Cardiac fibroblast (primary cell): ENCODE measurements at places on chromosomes 13 and 19.

DNA sequence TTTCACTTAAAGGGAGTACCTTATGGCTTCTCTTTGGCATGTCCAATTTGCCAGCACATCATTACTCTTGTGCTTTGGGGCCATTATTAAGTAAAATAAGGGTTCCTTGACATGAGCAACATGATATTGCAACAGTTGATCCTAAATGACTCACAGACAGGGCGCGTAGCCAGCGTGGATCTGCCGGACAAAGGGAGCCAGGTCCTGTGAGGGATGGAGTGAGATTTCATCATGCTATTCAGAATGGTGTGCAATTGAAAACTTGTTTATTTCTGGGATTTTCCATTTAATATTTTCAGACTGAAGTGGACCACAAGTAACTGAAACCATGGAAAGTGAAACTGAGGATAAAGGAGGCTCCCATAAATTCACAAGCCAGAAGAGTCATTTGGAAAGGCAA is 48.6 kb upstream of the WASF3 start:
- DNase-seq, result peak; percentile 98

GRCh38 chr19:14114854-14115253 is 2.7 kb downstream of the PRKACA start:
- DNase-seq, result peak; percentile 40

DNA sequence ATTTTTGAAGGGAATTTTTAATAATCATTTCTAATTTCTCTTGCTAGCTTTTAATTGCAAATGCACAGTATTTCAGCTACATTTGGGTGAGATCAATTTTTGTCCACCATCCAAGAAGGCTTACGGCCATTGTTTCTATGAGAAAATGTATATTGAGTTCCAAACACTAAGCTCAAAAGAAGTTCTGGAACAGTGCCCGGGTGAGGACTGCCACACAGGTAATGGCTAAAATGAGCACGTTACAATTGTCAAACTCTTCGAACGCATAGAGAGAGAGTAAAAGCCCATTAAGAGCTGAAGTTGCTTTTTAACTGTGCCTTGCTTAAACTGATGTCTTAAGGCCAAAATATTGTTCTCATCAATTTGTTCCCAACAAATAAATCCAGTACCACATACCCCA is 755.0 kb downstream of the DIAPH3 start:
- no peak for DNase-seq

DNA sequence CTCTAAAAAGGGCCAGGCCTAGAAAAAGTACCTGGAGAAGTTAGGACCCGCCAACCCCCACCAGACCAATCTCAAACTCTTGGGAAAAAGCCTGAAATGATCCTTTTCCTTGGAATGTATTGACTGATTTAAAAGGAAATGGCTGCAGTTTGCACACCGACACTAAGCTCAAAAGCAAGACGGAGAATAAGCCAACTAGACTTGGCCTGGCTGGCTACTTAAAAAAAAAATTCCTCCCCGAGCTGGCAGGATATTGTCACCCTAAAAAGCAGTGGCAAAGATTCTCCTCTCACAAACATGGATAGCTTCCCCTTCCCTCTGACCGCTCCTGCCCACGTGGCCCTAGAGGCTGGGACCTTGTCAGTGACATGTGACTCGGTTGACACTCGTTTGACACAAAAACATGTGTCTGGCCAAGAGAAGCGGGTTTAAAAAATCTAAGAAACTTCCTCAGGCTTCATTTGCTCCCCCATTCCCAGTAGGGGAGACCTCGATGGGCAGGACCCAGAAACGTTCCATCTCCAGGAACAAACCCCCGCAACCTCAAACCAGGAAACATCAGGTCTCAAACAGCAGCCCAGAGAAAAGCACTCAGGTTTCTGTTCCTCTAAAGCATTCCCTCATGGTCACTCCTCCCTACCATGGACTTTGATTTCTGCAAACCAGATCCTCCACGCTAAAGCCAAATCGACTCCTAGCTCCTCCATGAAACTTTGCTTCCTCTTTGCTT is 1.3 kb downstream of the RFX1 start:
- peak; percentile 33 for DNase-seq

- DNase-seq, result no peak
These were observed 3.2 kb downstream of the NFIC start for GRCh38 chr19:3369337-3370213.

GRCh38 chr13:92097337-92097903 is 699.0 kb downstream of the GPC5 start:
- peak; percentile 5 for DNase-seq

- peak; percentile 6 for DNase-seq
These were observed 20.6 kb downstream of the ZNF558 start for GRCh38 chr19:8811315-8812172.

DNA sequence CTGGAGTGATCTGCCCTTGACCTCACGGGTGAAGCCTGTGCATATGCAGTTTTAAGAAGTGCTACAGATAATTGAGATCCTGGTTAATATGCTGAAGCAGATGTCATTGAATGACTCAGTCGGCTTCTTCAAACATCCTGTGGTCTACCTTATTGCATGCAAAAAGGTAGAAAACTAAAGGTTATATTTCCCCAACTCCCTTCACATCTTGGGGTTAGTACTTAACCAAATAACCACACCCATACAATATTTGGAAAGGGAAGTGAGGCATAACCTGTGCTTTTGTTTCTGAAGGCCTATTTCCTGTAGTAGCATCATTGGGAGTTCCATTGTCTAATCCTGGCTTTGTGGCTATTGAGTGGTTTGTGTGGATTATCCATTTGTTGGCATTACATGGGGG is 58.3 kb downstream of the RAP2A start:
- no peak for DNase-seq

- peak; percentile 91 for DNase-seq
These were observed 2.6 kb upstream of the SPACA6 start for GRCh38 chr19:51690454-51691073.

DNA sequence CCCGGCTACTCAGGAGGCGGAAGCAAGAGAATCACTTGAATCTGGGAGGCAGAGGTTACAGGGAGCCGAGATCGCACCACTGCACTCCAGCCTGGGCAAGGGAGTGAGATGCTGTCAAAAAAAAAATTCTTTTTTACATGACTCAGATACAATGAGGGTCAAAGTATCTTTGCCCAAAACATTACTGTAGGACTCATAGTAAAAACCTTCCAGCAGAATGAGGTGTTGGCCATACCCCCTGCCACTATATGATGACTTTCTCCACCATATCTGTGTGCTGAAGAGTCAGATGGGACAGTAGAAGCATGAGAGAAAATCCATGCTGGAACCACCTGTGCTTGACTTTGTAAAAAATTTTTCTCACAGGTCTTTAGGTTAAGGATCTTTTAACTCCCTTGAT is 86.7 kb downstream of the COL4A2 start:
- no peak for DNase-seq

DNA sequence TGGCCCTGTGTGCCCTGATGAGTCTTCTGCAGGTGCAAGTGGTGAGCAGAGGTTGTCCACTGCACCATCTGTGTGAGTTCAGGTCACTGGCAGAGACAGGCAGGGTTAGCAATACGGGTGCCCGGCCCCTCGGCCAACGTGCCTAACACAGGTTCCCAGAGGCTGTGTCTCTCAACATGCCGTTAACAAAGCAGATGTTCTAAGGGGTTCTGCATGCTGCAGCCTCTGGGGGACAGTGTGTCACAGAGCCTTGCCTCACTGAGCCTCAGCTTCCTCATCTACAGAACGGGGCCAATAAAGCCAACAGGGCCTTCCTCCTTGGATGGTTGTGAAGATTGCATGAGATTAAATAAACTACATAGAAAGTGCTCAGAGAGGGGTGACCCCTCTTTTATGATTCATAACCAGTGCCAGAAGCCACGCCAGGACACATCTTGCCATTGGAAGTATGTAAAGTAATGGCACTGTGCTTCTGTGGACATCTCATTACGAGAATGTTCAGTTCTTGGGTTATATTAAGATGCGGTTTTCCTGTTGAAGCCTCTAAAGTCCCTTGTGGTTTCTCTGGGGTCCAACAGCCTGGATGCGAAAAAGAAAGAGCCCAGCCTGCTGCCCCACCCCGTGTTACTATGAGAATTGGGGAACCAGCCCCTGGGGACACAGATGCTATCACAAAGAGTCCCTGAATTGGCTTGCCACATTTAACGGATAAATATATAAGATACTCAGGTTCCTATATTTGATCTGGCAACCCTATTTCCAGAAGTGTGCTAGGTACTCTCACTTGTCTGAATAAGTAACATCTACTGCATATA is 11.2 kb upstream of the ARHGEF18 start:
- DNase-seq, result no peak
